Astrocyte (in vitro differentiated cells and primary cell): ENCODE measurements at places on chromosomes 2 and 18.
A peak's percentile ranks its signal among the peaks of the same experiment; 100 is the strongest.

- no peak for DNase-seq
Measured at GRCh38 chr2:215836881-215837280, 176.5 kb downstream of the MREG start.

GRCh38 chr2:68753318-68753717, 18.7 kb downstream of the ARHGAP25 start:
- no peak for DNase-seq

- DNase-seq, result peak; percentile 98
Measured at GRCh38 chr2:191247381-191248057, 2.3 kb downstream of the MYO1B start.

GRCh38 chr2:231111987-231112386, 12.9 kb downstream of the HTR2B start:
- DNase-seq, result peak; percentile 61

DNA sequence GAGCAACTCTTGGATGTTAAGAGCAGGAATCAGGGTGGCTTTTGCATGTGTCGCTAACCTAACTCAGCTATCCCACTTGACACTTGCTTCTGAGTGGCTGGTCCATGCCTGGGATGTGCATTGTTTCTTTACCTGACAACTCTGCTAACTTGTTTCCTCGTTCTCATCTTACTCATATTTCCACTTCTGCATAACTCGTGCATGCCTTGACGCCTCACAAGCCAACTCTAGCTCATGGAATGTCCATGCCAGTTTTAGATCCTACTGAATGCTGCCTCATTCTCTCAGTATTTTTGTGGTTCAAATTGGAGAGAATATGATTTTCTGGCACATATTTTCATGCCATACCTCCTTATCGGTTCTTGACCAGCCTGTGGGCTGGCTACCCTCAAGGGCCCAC, 52.5 kb downstream of the CDCA7 start:
- no peak for DNase-seq

- no peak for DNase-seq
Measured at GRCh38 chr18:4755848-4756247, 300.7 kb upstream of the DLGAP1 start.

- peak; percentile 33 for DNase-seq
Measured at GRCh38 chr2:177143444-177143843, 69.2 kb upstream of the HNRNPA3 start.

DNA sequence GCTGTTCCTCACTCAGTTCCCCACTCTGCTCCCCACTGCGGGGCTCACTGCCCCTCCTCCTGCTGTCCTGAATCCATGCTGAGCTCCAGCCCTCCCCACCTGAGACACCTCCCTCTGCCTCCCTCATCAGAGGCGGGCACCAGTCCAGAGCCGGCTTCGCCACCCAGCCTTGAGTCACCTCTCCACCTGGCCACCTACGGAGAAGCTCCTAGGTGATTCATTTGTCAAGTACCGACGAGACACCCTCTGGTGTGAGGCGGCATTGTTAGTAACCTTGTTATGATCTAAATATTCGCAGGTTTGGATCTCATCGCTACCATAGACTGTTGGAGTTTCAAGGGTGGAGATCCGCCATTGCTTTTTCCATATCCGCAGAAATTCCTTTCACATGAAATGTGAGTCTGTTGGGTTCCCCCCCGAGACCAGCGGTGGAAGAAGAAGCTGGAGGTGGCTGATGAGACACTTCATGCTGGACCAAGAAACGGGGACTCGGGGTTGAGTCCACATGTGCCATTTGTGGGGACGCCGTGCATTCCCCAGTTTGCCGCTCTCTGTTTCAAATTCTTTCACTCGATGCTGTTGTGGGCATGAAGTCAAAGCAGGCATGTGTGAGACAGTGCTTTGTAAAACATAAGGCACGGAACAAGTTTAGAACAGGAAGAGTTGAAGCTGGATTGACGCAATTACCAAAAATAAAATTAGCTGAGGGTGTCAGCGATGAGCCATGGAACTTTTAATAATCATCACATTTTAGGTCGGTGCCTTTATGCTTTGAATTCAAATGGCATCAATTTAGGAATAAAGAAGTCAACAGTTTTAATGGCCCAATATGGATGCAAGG, 259.8 kb upstream of the HDAC4 start:
- no peak for DNase-seq

- DNase-seq, result peak; percentile 71
Measured at GRCh38 chr2:230472621-230473018, 56.6 kb downstream of the SP100 start.

GRCh38 chr18:8461544-8461943, 147.7 kb upstream of the RAB12 start:
- no peak for DNase-seq

DNA sequence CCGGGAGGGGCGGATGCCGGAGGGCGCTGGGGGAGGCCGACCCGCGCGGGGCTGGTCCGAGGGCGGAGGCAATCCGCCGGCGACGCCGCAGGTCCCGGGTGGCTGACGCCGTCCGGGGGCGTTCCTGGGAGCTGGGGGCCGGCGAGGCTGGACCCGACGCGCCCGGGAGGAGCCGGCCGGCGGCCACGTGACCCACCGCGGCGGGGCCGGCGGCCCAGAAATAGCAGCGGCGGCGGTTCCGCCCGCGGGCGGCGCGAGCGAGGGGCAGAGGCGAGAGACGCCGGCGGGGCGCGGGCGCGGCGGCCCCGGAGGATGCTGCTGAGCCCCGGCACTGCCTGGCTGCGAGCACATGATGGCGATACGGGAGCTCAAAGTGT, at the start of gene RAB31:
TSS of gene RAB31 (plus strand) at position 245 of the 377 bp plus-strand sequence. CDS start at position 350, 105 bp downstream.
- peak; percentile 60 for DNase-seq

DNA sequence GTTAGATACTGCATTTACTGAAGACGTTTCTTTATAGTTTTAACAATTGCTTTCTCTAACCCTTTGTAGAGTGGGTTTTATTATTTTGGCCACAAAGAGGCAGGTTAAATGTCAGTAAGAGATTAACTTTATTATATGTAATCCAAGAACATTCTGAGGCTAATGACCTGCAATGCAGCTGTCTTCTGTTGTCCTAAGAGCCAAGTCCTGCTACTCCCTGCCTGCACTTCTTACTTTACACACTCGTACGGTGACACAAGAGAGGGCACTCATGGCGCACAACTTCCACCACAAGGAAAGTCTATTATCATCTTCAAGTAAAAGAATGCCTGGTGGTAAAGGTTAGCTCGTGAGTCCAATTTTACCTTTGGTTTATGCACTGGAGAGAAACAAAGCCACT, 471.0 kb upstream of the HNMT start:
- DNase-seq, result no peak

DNA sequence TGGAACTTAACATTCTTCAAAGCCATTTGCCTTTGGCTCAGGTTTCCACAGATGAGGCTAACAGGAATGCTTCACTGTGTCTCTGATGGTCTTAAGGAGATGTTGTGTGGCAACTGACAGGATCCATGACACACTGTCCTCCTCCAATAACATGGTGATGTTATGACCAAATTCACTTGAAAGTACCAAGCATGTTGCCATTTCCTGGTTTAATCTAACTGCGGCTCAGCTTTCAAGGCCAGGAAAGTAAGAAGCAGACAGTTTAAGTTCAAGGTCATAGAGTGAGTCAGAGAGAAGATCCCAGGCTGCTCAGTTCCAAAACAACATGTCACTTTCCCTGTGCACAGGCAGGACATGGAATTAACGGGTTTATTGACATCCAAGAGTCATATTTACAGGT, 513.6 kb downstream of the STK39 start:
- DNase-seq, result no peak

DNA sequence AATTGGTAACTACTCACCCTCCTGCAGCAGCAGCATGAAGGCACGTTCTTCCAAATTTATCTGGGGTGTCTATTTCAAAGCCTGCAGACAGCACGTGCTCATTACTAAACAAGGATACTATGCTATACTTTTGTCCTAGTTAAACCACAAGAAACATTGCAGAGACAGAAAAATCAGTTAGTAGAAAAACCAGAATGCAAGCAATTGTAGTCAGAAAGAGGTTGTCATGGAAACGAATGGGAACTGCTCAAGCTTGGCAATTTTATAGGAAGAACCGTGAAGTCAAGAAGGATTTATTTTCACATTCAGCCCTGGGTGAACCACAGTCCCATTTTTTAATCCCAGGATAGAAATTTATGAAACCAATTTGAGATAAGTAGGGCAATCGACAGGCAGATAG, 162.2 kb upstream of the PGAP1 start:
- peak; percentile 86 for DNase-seq

- DNase-seq, result peak; percentile 61
Measured at GRCh38 chr18:75638776-75639471, 211.4 kb upstream of the SMIM21 start.

DNA sequence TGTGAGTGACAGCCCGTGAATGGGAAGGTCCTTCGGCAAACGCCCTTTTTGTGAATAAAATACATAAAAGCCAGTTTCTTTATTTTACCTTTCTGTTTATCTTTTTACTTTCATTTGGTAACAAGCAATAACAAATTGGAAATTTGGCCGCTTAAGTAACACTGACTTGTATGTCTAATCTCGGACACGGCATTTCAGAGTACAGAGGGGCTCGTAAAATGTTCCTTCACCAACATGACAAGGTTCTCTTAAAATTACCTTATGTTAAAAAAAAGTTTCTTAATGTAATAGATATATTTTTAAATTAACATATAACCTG, 558 bp upstream of the NEMP2 start:
- no peak for DNase-seq

DNA sequence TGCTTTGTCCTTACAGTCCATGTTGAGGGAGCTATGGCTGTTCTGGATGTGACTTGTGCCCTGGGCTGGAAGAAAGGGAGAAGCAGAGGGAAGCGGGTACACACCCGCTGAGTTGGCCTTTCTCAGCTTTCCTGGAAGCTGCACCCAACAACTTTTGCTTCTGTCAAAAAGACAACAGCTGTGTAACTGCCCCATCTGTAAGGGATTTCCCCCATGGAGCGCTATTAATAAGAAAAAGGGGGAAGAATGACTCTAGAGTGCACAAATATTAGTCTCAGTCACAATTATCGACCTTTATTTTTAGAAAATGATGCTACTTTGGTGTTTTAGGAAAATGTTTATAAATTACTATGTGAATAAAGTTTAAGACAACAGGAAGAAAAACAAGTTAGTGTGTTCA, 368.3 kb downstream of the RAD51AP2 start:
- no peak for DNase-seq

DNA sequence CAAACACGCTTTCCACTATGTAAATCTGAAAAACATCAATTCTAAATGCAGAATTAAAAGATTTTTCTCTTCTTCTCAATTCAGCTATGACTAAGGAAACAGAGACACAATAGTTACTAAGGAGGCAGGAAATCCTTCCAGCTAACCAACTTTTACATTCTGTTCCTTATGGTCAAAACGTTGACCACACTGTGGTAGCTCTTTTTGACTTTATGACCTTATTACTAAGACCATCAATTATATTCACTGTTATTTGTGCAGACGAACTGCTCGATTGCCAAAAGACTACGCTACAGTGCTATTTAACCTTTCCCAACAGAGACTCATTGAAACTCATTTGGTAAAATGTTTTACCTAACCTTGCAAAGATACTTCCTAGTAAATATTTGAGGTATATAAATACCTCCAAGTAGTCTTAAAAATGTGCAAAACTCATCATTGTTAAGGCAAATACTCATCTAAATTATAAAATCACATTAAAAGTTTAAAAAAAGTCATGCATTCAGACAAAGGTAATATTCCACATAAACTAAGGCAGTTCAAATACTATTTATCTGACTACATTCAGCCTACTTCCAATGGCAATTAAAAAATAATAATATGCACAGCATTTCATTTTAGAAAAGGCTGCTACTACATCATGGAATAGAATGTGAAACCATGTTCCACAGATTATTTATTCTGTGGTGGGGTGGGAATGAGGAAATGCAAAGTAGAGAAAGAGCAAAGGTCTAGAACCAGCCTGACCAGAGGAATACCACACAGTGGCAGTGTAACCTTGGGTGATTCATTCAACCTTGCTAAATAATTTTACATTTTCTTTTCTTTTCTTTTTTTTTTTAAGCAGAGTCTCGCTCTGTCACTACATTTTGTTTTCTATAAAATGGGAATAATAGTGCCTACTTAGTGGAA, 139.9 kb downstream of the THADA start:
- peak; percentile 91 for DNase-seq

- peak; percentile 51 for DNase-seq
Measured at GRCh38 chr2:203532957-203533658, 2.0 kb downstream of the RAPH1 start.
